ENCODE measurements at places on chromosomes 6 and 20.
A peak's percentile ranks its signal among the peaks of the same experiment; 100 is the strongest.

GRCh38 chr6:125102891-125103290 is 50.7 kb upstream of the TPD52L1 start:
- DNase-seq = peak; percentile 46

GRCh38 chr6:133906050-133906449 is 17.1 kb downstream of the TCF21 start:
- no peak for DNase-seq

GRCh38 chr6:161511447-161512095 is 237.7 kb upstream of the AGPAT4 start:
- no peak for DNase-seq

DNA sequence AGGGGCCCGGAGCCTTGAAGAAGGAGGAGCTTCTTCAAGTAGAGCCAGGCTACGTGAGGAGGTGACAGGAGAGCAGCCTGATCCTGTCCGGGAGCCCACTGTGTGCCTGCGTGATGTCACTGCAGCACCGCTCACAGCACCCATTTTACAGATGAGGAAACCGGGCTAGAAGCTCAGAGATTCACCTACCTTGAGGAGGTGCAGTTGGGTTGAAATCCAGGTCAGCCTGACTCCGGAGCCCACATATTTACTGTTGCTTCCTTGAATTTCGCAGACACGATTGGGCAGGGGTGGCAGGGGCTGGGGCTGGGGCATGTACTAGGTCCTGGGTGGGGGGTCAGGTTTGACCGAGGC is 12.5 kb downstream of the VSTM2L start:
- no peak for DNase-seq

DNA sequence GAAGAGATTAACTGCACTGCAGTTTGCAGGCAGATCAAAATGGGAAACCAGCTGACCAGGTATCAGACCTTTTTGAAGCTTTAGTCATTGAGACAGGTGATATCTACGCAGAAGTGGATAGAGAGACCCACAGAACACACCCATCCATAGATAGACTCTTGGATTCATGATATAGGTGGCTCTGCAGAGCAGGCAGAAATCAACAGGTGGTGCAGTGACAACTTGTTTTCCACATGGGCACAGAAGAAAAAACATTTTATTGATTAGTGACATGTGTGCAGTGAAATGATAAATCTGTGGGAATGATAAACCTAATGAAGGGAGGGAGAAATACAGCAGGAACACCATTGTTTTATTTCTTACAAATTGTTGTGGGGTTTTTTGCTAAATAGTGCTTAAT is 45.2 kb downstream of the NUDT3 start:
- DNase-seq = no peak

- DNase-seq = no peak
Observed at GRCh38 chr6:157533048-157533871, 152.3 kb downstream of the ZDHHC14 start.

DNA sequence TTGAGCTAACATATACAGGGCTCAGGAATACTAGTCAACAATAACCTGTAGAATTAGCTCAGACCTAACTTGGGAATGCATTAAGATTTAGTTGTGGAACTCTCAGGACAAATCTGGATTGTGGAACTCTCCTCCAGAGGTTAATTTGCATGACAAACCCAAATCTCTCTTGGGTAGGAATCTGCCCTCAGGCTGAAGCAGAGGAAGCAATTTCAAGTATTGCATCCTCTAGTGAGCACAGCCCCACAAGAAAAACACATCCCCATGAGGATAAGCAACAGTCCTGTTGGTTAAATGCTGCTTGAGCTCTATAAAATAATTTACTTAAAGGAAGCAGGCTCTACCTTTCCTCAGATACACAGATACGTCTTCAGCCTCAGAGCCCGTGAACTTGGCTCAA is 170.9 kb upstream of the STXBP5 start:
- DNase-seq = no peak

GRCh38 chr6:17167327-17167979 is 65.6 kb downstream of the STMND1 start:
- DNase-seq = peak; percentile 65

- no peak for DNase-seq
Observed at GRCh38 chr6:423055-423798, 31.7 kb downstream of the IRF4 start.

DNA sequence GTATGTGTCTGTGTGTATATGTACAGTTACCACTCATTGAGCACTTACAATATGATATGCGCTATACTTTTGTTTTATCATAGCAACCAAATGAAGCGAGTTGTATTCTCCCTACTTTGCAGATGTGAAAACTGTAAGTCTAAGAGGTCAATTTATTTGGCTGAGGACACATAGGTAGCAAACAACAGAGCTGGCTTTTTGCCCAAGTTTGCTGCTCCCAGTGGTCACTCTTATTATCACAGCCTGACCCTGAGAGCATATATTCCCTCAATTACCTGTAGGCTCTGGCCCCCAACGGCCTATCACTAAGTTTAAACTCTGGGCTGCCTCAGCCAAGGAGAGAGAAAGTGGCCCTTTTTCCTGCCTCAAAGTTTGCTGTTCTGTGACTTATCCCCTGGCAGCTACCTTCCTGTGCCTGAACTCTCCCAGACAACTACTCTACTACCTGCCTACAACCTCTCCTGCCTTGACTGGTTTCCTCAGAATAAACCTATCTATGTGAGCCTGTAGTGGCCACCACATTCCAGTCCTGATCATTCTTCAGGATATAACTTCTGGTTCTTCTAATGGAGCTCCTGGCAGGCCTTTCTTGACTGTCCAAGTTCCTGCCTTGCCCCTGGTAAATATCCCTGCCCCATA is 221.8 kb downstream of the FRK start:
- peak; percentile 10 for DNase-seq

DNA sequence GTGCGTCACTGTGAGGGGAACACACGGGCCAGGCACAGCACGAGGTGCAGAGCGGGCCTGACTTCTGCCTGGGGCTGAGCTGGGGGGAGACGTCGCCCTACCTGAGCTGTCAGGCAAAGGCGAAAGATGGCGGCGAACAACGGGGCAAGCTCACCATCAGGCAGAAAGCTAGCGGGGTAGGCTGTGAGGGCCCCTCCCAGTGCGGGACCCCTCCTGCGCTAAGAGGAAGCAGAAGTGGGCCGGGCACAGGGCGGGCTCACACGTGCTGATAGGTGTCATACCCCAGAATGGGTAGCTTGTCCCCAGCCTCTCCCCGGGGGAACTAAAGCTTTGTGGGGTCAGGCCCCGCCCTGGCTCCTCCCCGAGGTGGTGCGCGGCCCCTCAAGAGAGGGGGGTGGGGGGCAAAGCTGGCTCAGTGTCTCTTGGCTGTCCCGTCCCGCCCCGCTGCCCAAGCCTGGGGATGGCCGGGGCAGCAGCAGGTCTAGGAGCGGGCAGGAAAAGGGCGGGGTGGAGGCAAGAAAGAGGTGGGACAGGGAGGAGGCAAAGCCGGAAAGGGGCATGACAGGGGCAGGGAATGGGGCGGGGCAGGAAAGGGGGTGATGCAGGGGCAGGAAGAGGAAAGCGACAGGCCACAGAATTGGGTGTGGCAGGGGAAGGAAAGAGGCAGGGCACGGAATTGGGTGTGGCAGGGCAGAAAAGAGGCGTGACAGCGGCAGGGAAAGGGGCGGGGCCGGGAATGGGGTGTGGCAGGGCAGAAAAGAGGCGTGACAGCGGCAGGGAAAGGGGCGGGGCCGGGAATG is 14.7 kb downstream of the UCKL1 start:
- no peak for DNase-seq

- DNase-seq = no peak
Observed at GRCh38 chr6:31037169-31037568, 26.9 kb downstream of the MUC22 start.

- DNase-seq = no peak
Observed at GRCh38 chr6:46741910-46742309, 4.8 kb upstream of the ANKRD66 start.

DNA sequence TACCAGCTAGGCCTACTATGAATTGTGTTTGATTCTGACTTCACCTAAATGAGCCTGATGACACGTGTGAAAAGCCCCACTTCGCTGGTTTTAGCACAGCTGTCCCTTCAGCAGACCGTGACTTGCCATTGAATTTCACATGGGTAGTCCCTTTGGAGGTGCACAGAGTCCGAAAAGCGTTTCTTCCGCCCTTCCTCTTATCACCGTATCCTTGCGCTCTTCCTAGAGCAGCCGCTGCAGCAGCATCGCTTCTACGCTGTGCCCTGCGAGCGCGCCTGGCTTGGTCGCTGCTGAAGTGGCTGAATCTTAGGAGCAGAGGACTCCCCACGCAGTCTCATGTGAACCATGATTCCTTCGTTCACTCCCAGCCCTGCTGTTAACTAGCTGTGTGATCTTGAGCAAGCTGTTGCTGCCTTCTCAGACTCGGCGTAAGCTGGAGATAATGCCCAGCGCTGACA is 127.0 kb downstream of the PACRG start:
- no peak for DNase-seq

DNA sequence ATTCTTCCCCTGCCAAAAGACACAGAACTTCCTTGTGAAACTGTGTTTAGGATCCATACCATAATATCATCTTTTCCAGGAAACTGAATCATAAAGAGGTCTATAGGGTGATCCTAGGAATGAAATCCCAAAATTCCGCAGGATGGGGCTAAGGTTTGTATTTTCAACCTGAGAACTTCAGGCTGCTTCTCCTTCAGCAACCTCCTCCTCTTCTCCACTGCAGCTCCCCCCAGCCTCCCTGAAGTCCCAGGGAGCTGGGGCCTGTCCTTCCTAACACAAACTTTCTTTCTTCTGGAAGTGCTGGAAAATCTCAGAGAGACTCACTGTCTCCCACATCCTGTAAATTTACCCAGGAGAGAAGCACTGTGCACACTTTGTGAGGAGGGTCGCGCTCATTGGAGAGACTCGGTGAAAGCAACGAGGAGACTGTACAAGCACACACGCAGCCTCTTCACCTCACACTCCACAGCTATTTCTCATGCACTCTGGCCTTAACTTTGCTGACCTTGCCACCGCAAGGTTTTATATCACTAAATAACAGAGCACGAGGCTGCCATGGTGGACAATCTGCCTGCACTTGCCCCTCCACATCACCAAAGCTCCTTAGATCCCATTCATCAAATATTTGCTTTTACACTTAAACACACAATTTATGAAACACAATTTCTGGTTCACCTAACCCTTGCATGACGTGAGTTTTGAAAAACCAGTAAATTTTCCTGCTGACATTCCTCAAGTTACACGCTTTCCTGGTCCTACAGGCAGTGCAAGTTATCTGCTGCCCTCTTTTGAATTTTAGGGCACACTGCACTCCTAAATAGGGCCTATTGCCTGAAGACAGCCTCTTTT is 14.3 kb downstream of the ID4 start:
- DNase-seq = peak; percentile 79

DNA sequence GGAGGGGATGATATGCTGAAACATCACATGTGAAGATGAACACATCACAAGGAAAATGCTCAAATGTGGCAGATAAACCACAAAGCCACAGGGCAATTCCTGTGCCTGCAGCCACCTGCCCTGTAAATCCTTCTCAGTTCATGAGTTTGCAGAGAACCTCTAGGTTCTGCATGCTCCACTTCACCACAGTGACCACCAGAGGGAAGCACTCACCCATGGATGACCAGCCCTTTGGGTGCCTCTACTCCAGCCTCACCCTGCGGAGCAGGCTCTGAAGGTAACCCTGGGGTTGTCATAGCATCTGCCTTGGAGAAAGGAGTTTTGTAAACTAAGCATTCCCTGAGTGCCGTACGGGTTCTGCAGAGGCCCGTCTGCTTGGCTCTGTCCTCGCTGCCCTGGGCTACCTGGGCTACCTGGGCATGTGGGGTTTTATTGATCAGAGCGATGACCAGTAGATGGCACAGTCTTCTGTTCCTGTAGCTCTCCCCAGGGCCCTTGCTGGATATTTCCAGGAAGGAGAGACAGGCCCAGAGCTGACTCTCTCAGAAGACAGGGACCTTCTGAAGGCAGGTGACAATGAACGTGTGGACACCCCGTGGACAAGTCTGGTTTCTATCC is 31.7 kb upstream of the CST1 start:
- peak; percentile 6 for DNase-seq

GRCh38 chr6:163485388-163485851 is 70.9 kb downstream of the QKI start:
- DNase-seq = no peak

- DNase-seq = no peak
Observed at GRCh38 chr6:137146206-137146605, 27.2 kb downstream of the IL22RA2 start.

DNA sequence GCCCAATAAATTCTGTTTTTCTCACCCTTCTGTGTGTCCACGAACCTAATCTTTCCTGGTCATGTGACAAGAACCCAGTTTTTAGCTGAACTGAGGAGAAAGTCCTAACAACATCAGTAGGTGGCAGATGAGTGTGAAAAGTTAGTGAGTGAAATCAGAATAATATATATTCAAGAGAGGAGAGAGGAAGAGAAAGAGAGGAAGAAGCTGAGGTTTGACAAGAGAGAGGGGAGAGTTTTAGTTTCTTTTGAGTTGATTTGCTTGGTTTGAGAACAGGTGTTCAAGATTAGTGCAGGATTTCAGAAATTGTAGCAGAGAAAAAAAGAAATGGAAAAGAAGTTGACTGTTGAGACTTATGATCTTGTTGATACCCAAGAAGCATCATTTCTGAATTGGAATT is 930.5 kb upstream of the FLRT3 start:
- DNase-seq = no peak

DNA sequence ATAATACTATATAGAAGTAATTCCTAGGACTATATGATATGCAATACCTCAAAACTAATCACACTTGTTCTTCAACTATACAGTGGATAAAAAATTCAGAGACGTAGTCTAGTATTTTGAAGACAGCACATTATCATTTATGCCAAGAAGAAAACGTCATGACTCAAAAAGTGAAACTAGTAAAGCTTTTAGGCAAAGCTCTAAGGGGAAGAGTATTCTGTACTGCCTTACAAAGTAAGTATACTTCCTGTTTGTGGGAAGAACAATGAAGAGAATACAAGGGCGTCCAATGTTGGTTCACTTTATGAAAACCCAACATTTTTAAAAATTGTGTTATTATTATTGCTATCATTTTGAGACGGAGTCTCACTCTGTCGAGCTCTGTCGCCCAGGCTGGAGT is 27.9 kb downstream of the LOC128125822 start:
- no peak for DNase-seq

GRCh38 chr20:17626217-17627007 is 55.6 kb downstream of the RRBP1 start:
- DNase-seq = no peak

DNA sequence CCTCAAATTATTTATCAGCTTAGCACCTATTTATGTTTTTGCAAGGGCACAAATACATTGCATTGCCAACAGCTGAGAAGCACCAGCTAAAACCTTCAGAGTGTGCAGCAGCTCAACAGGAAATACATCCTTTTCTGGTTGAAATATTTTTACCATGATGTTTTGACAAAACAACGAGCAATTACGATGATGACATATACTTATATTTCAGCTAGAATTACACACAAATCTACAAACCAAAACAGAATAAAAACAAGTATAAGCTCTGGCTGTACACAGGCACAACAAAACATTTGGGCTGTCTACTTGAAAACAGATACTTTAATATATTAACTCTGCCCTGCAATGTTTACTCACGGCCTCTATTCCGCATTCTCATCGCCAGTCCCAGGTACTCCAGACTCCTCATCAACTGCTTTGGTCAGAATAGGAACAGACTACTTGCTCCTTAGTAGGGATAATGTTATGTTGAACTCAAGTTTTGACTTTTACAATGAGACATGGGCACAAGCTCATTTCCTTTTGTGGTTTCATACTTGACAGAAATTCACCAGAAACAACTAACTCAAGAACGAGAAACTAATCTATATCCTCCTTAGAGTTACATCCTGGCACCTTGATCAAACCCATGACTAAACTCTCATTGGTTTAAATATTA is 377.6 kb downstream of the ESR1 start:
- DNase-seq = no peak

- DNase-seq = no peak
Observed at GRCh38 chr20:3661814-3662665, 1.2 kb downstream of the GFRA4 start.

- peak; percentile 32 for DNase-seq
Observed at GRCh38 chr6:13268913-13269518, 59.3 kb downstream of the TBC1D7 start.
